ENCODE measurements at places on chromosomes 3 and 15.

- no peak for DNase-seq
These were observed 31.1 kb downstream of the MINAR1 start for GRCh38 chr15:79463043-79463780.

- no peak for DNase-seq
These were observed 120.8 kb downstream of the SLCO3A1 start for GRCh38 chr15:91974321-91974720.

GRCh38 chr15:31814082-31814481 lies 216.2 kb upstream of the CHRNA7 start:
- DNase-seq: no peak

DNA sequence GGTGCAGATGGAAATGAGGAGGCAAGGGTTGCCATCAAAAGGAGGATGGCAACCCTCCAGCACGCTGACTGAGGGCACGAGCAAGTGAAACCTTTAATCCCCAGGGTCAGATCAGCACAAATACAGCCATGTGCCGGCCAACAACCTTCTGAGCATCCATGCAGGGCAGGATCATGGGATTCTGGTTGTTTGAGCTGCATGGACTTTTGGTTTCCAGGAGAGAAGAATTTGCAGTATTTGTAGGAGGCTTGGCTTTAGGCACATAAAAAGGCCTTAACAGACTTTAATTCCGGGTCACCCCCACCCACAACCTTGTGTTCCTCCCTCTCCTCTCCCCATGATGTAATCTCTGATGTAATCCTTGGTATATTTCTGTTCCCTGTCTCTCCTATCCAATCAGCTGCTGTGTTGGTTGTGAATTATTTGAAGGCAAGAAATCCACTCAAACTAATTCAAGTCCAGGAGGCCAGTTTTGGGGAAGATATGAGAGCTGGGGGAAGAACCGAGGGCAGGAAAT lies 254.3 kb downstream of the SHQ1 start:
- no peak for DNase-seq

- DNase-seq: no peak
These were observed 168.2 kb downstream of the TP63 start for GRCh38 chr3:189799366-189799765.

- DNase-seq: no peak
These were observed 257.9 kb downstream of the PDCD6IP start for GRCh38 chr3:34056181-34056910.

DNA sequence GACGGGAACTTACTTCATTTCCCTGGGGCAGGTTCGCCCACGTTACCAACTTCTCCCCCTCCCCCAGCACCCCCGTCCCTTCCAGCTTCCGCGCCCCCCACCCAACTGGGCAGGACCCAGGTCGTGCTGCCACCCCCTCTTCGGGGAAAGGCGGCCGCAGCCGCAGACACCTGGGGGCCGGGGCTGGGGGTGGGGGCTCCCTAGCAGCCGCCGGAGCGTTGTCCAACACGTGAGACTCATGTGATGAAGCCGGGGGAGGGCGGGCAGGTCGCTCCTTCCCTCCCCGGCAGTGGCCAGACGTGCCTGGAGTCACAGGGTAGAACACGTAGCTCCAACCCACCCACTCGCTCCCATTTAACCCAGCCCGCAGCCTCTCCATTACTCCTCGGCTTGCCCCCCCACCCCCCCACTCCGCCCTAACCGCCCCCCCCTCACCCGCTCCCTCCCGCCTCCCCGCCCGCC lies 240 bp upstream of the BHLHE40 start:
- DNase-seq: peak; percentile 97

GRCh38 chr15:94370936-94371285 lies 139.6 kb downstream of the MCTP2 start:
- DNase-seq: no peak

DNA sequence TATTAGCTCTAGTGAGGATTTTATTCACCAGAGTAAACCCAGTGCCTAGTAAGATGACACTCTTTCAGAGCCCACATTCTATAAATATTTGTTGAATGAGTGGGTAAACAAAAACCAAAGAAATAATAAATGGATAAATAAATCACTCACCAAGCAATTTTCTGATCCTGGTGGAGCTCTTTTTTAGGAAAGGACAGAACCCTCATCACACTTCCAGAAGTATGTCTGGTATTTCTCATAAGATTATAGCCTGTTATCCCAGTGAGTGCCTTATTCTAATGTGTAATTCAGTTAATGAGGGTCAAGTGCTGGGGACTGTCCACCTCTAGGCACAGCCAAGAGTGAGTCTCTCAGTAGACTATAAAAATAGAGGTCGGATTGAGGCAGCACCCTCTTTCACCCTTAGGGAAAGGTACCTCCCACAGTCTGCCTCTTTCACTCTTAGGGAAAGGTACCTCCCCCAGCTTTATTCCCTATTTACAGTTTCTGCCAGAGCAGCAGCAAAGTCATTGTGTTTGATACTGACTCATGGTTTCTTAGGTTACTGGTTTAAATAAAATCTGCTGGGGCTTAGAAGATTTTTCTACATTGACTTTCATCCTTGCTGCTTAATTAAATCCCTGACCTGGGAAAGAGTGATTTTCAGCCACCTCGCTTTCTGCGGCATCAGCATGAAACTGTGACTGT lies 145.0 kb downstream of the STAC start:
- DNase-seq: no peak
